ENCODE measurements at places on chromosomes 11 and 22.

DNA sequence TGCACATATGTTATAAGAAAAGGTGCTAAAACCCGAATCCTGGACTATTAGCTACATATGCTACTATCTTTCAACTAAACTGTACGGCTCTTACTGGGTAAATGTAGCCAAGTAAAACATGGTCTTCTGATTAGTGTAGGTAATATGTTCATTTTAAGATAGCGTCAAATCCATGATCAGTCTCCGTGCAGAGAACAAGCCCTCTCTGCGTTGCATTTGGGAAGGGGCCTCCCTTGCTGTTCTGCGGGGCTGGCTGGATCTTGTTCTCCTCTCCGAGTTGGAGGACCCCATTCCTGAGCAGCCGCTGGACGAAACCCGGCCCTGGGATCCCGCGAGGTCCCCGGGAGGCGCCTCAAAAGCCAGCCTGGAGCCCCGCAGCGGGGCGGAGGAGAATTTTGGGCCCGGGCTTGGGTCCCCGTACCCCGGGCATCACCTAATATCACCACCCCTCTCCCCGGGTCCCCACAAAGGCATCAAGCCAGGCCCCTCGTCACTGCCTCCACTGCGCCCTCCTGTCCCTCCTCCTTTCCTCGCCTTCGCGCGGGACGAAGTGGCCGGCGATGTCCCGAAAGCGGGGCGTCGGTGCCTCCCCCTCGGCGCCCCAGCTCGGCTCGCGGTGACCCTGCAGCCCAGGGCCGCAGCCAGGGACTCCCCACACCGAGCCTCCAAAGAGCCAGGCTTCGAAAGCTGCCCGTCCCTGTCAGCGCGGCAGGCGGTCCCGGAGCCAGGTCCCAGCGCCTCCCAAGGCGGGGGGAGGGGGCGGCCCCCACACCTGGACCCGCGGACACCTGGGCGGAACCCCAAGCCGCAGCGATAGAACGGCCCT lies 54.5 kb upstream of the FBXO3 start:
- no peak for DNase-seq

- DNase-seq, result no peak
Measured at GRCh38 chr11:69504576-69505335, 23.3 kb downstream of the LINC01488 start.

DNA sequence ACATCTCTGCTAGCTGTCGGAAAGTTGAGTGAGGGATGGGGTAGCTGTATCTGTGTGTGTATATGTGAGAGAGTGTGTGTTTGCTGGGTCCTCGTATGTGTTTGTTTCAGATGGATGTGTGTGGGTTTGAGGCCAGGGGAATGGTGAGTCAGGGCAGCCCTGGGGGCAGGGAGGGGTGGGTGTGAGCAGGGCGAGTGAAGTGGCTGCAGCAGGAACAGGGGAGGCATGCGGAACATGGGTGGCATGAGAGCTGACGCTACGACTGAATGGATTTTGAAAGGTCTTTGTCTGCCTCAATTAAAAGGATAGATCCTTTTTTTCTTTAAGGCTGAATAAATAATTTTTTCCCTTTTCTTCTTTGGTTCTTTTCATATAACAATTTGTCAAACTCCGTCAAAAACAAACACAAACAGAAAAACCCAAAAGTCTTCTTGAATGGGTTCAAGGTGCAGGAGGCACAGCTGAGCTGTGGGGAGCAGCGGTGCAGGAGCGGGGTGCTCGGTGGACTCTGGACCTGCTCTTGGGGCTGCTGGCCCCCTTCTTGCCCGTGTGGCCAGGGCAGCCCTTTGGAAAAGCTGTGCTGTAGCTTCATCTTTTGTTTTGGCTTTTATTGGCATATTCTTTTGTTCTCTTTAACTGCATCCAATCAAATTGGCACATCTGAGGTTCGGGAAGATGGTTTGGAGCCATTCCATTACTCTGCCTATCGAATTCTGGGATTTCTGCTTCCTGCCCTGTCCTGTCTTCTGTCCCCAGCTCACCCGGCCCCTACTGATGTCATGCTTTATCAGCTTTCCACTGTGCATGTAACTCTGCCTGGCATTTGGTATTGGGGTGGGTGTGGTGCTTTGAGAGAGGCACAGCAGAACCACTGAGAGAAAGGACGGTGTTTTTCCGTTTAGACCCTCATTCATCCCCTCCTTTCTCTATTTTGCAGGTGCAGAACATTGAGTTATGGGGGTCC lies 80.1 kb downstream of the ADAMTS15 start:
- peak; percentile 50 for DNase-seq

DNA sequence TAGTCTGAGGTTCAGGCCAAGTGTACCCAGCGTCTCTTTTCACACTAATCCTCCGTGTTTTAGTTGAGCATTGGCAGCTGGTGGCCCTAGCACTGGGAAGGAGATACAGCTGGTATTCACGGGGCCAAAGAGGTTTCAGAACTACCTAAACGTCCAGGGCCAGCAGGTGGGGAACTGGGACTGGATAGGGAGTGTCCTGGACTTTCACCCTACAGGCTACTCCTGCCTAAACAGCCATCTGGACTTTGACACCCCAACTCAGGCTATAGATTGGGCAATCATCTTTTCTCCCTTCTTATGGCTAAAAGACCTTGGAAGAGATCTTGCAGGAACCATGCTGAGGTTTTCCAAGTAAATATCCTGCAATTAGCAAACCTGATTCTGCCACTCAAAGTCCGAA lies 2.8 kb downstream of the SPON1 start:
- DNase-seq, result no peak

DNA sequence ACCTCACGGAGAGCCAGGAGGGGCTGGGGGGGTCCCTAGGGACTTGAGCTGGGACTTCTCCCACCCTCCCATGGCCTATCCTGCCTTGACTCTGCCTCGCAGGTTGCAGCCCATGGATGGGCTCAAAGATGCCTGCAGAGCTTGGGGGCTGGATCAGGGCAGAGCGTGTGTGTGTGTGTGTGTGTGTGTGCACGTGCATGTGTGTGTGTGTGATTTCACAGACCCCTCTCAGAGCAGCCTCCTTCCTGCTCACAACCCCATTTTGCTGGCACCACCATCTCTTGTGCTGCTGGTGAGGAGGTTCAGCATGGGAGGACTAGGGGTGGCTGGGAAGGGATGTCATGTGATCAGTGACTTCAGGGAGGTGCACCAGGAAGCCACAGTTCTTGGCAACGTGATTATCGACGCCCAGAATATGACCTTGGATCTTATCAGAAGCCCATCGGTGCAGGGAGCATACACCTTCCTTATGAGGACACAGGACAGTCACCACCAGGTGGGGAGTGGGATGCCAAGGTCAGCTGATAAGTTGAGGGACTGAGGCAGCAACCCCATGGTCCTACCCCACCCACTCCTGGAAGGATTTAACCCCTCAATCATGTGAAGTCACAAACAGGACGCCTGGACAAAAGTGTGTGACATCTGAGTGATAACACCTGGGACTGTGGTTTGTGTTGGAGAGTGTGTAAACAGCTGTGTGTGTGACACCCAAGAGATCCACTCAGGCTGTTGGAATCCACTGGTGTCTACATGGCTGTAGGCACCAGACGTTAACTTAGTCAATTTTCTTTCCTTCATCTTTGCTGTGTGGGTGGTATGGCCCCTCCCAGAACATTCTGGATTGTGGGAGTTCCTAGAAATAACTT lies 1.8 kb upstream of the NAALADL1 start:
- no peak for DNase-seq

DNA sequence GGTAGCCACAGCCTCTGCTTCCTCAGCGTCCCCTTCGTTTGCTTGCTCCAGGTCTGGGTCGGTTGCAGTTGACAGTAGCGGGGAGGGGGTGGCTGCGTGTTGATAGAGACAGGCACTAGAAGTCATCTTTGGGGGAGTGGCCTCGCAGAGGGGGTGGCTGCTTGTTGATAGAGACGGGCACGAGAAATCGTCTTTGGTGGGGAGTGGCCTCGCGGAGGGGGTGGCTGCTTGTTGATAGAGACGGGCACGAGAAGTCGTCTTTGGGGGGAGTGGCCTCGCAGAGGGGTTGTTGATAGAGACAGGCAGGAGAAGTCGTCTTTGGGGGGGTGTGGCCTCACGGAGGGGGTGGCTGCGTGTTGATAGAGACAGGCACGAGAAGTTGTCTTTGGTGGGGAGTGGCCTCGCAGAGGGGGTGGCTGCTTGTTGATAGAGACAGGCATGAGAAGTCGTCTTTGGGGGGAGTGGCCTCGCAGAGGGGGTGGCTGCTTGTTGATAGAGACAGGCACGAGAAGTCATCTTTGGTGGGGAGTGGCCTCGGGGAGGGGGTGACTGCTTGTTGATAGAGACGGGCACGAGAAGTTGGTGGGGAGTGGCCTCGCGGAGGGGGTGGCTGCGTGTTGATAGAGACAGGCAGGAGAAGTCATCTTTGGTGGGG lies 328.3 kb downstream of the TBC1D22A start:
- DNase-seq, result peak; percentile 65

DNA sequence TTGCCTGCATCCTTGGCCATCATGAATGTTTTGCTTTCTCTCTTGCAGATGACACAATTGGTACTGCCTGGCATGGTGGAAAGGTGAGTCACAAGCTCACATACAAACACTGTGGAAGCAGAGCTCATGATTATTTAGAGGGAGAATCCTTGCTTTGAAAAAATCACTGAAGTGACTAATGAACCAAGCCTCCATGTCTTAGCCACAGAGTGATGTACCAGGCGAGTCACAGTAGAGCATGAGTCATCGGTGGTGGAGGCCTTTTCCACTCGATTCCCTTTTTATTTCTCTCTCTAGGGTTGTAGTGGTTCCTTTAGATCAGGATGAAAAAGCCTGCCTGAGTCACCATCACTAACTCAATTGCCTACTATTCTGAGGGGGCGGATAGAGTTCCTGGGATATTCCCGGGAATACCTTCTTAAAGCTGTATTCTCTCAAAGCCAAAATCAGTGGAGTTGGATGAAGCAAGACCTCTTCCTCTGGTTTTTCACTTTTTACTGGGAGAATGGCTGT lies 49.6 kb upstream of the ALKBH3 start:
- peak; percentile 100 for DNase-seq

DNA sequence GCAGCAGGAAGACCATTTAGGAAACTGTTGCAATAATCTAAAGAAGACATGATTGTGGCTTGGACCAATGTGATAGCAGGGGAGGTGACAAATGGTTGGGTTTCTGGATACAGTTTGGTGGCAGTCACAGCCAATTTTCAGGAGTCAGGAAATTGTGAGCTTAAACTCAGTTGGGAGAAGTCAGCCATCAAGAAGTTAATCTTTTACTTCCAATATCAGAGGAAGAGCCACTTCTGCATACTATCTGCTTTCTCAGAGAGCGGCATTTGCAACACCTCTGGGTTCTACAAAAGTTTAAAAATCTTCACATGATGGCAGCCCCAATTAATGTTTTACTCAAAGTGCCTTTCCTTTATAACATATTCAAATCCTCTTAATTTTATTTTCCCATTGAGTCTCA lies 33.7 kb upstream of the PDE3B start:
- no peak for DNase-seq

DNA sequence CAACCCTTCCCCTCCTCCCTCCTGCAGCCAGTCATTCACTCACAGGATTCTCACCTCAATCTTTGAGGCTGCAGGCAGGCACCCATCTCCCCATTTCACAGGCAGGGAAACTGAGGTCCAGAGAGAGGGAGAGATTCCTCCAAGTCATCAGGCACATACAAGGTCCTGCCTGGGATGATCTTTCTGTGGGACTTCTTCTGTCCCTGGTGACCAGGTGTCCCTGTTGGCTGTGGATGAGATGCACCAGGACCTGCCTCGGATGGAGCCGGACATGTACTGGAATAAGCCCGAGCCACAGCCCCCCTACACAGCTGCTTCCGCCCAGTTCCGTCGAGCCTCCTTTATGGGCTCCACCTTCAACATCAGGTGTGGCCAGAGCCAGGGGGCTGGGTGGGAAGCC lies 7.8 kb downstream of the FTH1 start:
- no peak for DNase-seq

DNA sequence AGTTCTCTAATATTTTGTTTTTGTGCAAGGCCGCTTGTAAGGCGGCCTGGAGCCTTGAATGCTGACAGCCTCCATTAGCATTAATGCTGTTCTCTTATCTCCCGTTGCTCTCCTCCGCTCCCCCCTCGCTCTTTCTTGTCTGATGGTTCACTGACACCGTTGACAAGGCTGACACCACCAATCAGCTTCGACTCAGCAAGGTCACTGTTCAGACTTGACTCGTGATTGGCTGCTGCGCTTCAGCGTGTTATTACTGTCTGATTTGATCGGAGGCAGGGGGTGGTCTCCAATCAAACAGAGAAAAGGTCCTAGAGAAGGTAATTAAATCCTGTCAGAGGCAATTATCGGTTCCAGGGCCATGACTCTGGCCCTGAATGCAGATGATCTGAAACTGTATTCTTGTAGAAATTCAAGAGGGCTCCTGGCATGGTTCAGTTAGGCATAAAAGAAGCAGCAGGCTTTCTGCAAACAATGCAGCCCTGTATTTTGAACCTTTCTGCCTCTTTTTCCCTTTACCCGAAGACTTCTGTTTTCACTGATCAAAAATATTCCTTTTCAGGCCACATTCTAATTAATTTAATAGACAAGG lies 49.3 kb upstream of the MPPED2 start:
- no peak for DNase-seq

DNA sequence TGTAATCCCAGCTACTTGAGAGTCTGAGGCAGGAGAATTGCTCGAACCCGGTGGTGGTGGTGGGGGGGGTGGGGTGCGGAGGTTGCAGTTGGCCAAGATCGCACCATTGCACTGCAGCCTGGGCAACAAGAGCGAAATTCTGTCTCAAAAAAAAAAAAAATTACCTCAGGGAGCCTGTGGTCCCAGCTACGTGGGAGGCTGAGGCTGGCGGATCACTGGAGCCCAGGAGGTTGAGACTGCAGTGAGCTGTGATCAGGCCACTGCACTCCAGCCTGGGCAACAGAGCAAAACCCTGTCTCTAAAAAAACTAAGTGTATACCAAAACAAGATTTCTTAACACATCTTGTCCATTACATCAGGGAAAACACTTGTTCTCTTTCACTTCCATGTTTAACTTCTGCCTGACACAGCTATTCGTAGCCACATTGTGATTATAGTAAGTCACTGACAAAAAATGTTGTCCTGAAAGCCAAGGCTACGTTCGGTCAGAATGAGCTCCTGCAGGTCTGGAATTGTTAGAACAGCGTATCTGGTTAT lies 1.4 kb downstream of the TMEM80 start:
- DNase-seq, result peak; percentile 88

GRCh38 chr11:22084564-22084963 lies 108.3 kb upstream of the ANO5 start:
- no peak for DNase-seq

DNA sequence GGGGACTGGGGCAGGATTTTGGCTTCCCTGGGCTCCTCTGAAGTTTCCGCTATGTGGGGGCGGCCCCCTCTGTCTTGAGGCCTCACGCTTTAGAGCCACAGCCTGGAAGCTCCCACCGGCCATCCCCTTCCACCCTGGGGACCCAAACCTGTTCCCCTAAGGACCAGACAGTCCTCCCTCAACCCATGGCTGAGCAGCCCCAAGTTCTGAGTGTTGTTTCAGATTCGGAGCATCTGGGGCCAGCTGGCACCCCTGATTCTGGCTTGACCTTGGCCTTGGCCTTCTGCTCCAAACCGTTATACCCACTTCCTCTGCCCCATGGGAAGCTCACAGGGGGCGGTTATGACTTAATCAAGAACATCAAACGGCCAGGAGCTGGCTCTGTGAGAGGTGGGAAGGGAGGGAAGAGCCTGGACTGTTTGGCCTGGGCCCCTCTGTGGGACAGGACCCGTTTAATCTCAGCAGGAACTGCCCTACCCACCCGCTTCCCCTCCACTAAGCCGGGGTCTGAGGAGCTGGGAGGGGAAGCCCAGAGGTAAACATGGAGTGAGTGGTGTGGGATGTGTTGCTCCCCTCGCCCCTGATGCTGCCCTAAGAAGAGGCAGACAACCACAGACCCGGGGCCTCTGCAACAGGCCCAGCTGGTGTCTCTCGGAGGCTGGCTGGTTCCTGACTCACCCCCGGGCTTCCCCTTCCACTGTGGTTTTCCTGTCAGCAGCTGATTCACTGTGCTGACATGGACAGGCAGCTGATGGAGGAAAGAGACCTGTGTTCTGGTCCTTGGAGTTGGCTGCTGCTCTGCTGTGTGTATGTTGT lies 3.4 kb downstream of the CD82 start:
- DNase-seq, result peak; percentile 95

Measured in EH (cell line).